ENCODE measurements at places on chromosomes 1 and 21. TPM values are rescaled to one million over a fixed set of nuclear protein-coding genes. Genes with fewer than 3 reads are reported as not detected.

SELL gene
- total RNA-seq, result 13.5 TPM

RORC gene
- total RNA-seq, result 0.45 TPM

EPHA10 gene
- total RNA-seq, result 1.6 TPM

ERICH3 gene
- 0.45 TPM for total RNA-seq

RGS1 gene
- total RNA-seq, result 137 TPM

RASAL2 gene
- total RNA-seq, result 42.6 TPM

HOOK1 gene
- 0.53 TPM for total RNA-seq

UBE2G2 gene
- 78.0 TPM for total RNA-seq

OR2T29 gene
- total RNA-seq, result not detected

FAM3B gene
- total RNA-seq, result 0.80 TPM

CADM3 gene
- total RNA-seq, result 207 TPM

TRAF3IP3 gene
- 8.3 TPM for total RNA-seq

PTAFR gene
- total RNA-seq, result 7.0 TPM

CYP4A22 gene
- total RNA-seq, result 0.58 TPM

SCYL3 gene
- total RNA-seq, result 12.1 TPM

SYT14 gene
- 3.8 TPM for total RNA-seq

GUCA2A gene
- not detected for total RNA-seq

SLC45A3 gene
- 1.3 TPM for total RNA-seq

NDC1 gene
- 8.0 TPM for total RNA-seq

TCHHL1 gene
- total RNA-seq, result not detected

CNKSR1 gene
- total RNA-seq, result 3.1 TPM

KIAA0040 gene
- 16.8 TPM for total RNA-seq

COL8A2 gene
- 47.3 TPM for total RNA-seq

TNNT2 gene
- 63.7 TPM for total RNA-seq

LCE1B gene
- total RNA-seq, result not detected

AGMAT gene
- total RNA-seq, result 0.18 TPM

S100A7A gene
- total RNA-seq, result not detected

ATP1A4 gene
- total RNA-seq, result 1.2 TPM

UBL4B gene
- not detected for total RNA-seq

CLCA4 gene
- total RNA-seq, result not detected

CPLANE2 gene
- total RNA-seq, result 9.8 TPM

FNDC10 gene
- 2.4 TPM for total RNA-seq

KRTAP12-2 gene
- total RNA-seq, result not detected

NKAIN1 gene
- 0.13 TPM for total RNA-seq

DUSP23 gene
- 48.2 TPM for total RNA-seq

S100B gene
- total RNA-seq, result 1,180 TPM

GPR157 gene
- total RNA-seq, result 8.6 TPM

SH2D2A gene
- 1.6 TPM for total RNA-seq

AADACL4 gene
- not detected for total RNA-seq

MNDA gene
- 27.8 TPM for total RNA-seq

TRIM17 gene
- total RNA-seq, result 1.2 TPM

TLR5 gene
- total RNA-seq, result 16.4 TPM

CDA gene
- total RNA-seq, result 4.3 TPM

TRPM2 gene
- 9.9 TPM for total RNA-seq

AVPR1B gene
- total RNA-seq, result not detected

FCER1G gene
- 43.9 TPM for total RNA-seq

APCS gene
- not detected for total RNA-seq

UQCRHL gene
- 1.5 TPM for total RNA-seq

RNF223 gene
- not detected for total RNA-seq

LIN28A gene
- not detected for total RNA-seq

ZBTB8A gene
- total RNA-seq, result 8.9 TPM

KIF26B gene
- total RNA-seq, result 0.45 TPM

BGLAP gene
- total RNA-seq, result 5.1 TPM

CFHR3 gene
- 0.94 TPM for total RNA-seq

MTARC1 gene
- 28.6 TPM for total RNA-seq

AADACL3 gene
- total RNA-seq, result not detected

KRTAP7-1 gene
- total RNA-seq, result not detected

ILDR2 gene
- 6.7 TPM for total RNA-seq

VAMP3 gene
- total RNA-seq, result 143 TPM
